NB4 (cell line): ENCODE measurements at places on chromosomes 12 and 14.

- no peak for DNase-seq
Observed at GRCh38 chr12:91240386-91241095, 57.9 kb upstream of the DCN start.

DNA sequence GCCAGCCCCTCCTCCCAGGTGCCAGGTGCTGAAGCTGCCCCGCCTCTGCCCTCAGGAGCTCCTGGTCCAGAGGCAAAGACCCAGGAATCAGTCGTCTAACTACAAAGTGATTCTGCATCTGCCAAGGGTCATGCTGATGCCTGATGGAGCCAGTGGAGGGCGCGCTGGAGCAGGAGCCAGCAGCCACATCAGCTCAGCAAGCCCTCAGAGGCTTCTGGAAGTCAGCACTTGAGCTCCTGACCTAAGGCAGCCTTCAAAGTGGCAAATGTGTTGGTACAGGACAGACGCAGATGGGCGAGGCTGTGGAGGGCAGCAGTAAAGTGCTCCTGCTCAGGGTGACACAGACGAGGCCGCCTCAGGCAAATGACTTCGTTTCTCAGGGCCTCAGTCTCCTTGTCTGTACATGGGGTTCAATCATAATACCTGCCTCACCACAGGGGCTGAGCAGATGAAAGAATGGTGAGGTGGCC, 10.9 kb downstream of the C12orf43 start:
- peak; percentile 78 for DNase-seq

DNA sequence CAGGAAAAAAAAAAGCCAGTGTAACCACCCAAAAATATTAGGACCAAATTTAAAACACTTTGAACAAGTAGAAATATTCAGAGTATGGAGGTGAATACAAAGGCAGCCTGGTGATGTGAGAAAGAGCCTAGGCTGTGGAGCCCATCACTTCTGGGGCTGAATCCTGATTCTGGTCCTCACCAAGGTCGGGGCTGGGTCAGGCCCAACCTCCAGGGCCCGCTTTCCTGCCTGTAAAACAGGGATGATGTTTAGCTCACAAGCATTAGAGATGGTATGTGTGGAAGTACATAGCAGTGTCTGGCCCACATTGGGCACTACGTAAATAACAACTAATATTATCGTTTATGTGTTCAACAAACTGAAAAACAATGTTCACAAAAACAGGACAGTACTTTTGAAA, 7.8 kb upstream of the CAMKK2 start:
- no peak for DNase-seq

GRCh38 chr14:41668356-41668755, 61.7 kb downstream of the LRFN5 start:
- no peak for DNase-seq

GRCh38 chr14:61219256-61219655, 61.9 kb downstream of the TMEM30B start:
- no peak for DNase-seq

- no peak for DNase-seq
Observed at GRCh38 chr12:18443768-18444437, 182.6 kb downstream of the PIK3C2G start.

DNA sequence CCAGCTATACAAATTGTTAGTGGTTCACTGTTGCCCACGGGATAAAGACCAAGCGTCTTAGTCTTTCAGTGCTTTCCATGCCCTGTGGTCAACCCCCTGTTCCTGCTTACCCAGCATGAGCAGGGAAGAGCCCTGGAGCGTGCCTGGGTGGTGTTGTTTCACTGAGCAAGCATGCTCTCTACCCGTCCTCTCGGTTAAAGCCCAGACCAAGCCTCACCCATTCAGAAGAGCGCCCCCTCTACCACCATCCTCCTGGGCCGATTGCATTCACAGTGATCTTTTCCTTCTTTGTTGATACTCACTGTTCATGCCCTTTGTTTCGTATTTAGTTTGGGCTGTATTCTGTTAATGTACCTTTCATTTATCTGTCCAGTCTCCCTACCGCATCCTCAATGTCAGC, 25.1 kb downstream of the DYRK4 start:
- DNase-seq: no peak

DNA sequence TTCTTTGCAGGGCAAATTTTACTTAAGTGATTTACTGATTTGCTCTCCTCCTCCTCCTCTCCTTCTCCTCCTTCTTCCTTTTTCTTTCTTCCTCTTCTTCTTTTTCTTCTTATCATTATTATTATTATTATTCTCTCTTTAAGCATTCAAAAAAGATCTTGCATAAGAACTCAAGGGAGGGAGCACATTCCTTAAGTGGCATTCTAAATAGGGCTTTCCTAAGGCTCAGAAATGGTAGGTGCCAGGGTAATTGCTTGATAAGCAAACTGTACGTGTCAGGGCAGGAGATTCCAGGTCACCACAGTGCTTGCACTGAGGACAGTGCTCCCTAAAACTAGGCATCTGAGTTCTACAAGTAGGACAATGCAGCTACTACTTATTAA, 92.4 kb downstream of the SPTSSA start:
- no peak for DNase-seq

GRCh38 chr14:103728721-103729120, 13.1 kb downstream of the ZFYVE21 start:
- no peak for DNase-seq

- DNase-seq: peak; percentile 52
Observed at GRCh38 chr12:104788840-104789271, 169.2 kb downstream of the SLC41A2 start.
